ENCODE measurements at places on chromosomes 2 and 18.

- no peak for DNase-seq
Measured at GRCh38 chr2:210442457-210442856, 34.1 kb downstream of the LANCL1 start.

- no peak for DNase-seq
Measured at GRCh38 chr2:156585457-156585856, 149.3 kb downstream of the GPD2 start.

GRCh38 chr18:28189400-28190239, 12.7 kb upstream of the CDH2 start:
- DNase-seq = no peak

DNA sequence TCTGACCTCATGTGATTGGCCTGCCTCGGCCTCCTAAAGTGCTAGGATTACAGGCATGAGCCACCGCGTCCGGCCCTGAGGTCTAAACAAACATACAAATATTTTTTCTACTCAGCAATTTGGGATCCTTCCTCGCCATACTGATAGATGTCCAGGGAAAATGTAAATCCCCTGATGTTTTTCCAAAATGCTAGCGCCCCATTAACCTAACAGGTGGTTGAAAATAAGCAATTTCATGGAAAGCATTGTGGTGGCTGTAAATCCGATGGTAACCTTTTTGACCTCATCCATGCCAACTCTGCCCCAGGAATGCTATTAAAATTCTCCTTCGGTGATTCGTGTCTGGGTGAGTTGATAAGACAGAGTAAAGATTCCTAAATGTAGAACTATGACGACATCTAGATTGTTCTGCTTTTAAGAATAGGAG, 19.3 kb downstream of the GEMIN6 start:
- DNase-seq = no peak

GRCh38 chr18:498931-499775, 1.3 kb downstream of the COLEC12 start:
- no peak for DNase-seq

GRCh38 chr18:50311650-50312049, 24.2 kb upstream of the CXXC1 start:
- no peak for DNase-seq

- DNase-seq = no peak
Measured at GRCh38 chr2:165681841-165682240, 112.2 kb downstream of the GALNT3 start.

- DNase-seq = no peak
Measured at GRCh38 chr2:101533561-101534148, 58.7 kb upstream of the RFX8 start.

GRCh38 chr2:194486326-194486725, 1170.7 kb upstream of the SLC39A10 start:
- no peak for DNase-seq

GRCh38 chr2:9279426-9279825, 72.8 kb downstream of the ASAP2 start:
- no peak for DNase-seq

- DNase-seq = no peak
Measured at GRCh38 chr18:2903006-2903405, 56.2 kb downstream of the EMILIN2 start.

DNA sequence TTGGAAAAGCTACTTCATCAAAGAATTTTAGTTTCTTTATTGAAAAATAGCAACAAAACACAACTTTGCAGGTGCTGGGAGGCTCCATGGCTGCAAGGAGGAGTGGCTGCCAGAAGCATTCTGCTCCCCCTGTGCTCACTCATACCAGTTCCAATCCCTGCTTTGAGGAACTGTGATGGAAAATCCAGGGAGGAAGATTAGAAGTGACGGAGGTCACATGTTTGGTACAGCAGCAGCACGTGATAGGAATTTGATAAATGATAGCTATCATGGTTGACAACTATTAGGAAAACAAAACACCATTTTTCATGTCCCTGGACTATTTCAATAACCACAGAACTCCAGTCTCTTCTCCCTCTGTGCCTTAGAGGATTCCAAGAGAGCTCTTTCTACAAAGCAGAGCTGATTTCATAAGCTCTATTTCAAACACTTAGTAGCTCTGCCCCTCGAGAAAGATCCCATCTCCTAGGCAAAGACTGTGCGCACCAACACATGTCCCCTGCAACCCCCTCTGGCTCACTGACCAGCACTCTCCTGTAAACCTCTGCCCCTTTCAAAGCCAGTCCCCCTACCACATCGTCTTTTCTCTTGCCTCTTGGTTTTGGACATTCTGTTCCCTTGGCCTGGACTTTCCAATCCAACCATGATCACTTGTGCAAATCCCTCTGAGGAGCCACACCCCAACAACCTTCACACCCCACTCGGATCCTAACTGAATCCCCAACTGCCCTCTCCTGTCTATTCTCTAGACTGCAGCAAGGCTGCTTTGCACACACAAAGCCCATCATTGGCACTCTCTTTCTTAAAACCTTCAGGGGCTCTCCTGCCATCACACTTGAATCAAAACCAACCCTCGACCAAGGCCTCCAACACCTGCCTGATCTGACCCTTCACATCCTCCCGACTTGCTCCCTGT, 352.4 kb upstream of the PKDCC start:
- DNase-seq = no peak

Data from stimulated activated CD8-positive, alpha-beta memory T cell treated with anti-CD3 and anti-CD28 coated beads, Interleukin-15, amount 100 ng/mL, for 24 hours (primary cell).